ENCODE measurements at places on chromosomes 6 and 20. TPM values are rescaled to one million over a fixed set of nuclear protein-coding genes. Genes with fewer than 3 reads are reported as not detected.

The TBC1D22B gene
- 9.8 TPM for total RNA-seq

The TMC2 gene
- total RNA-seq: not detected

The GHRH gene
- total RNA-seq: not detected

The DSP gene
- total RNA-seq: 80.1 TPM

The TNF gene
- 13.9 TPM for total RNA-seq

The TREML2 gene
- total RNA-seq: 0.07 TPM

The MAD2L1BP gene
- total RNA-seq: 60.3 TPM

The PNLDC1 gene
- not detected for total RNA-seq

The BPIFA1 gene
- not detected for total RNA-seq

The TMEM217 gene
- 0.80 TPM for total RNA-seq

The PDE10A gene
- 6.9 TPM for total RNA-seq

The OR2H2 gene
- total RNA-seq: not detected

DNA sequence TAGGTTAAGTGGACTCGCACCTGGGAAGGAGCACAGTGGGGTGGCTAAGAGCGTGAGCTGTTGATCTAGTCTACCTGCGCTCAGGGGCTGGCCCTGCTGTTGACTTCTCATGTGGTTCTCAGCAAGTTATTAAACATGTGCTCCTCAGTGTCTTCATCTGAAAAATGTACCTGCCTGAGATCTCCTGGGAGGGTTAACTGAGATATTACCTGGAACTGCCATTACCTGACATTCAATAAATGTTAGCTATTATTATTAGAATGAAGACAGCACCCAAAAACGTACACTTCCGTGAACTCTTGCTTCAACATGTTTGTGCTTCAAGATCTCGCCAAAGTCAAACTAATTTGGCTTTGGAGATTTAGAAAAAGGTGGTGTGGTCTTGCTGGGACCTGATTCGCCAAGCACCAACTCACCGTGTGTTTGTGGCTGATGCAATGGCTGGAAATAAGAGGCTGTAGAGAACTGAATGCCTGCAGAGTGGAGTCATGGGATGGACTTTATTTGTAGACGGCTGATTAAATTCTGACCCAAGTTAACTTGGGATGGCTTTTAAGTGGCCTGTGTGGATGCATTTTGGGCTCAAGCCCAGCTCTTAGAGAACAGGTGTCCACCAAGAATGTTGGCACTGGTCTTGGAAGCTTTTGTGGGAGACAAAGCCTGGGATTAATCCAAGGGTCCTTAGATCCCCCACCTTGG, 692.9 kb downstream of the QKI start:
- no peak for DNase-seq

DNA sequence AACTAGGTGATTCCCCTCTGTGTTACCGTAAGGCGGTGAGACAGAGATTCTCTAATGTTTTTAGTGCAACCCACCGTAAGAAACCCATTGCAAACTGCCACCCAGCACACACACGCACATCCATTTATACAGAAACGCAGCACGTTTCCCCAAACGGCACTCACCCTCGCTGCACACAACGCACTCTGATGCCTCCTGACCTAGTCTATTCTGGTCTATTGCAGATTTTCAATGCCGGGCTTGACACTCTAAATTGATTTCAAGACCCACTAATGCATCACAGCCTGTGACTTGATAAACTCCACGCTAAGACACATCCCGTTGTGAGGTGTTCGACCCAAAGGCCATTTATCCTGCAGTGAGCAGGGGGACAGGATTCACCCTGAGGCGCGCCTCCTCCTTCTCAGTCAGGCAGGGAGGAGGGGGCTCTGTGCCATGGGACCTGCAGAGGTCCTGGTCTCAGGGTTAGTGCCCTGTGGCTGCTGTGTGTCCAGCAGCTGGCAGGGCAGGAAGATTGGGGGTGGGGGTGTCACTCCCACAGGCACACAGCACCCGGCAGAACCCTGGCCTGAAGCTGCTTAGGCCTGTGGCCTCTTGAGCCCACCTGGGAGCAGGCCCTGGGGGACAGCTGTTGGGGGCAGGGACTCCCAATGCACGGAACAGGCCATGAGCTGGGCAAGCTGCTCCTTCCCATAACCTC, 335.6 kb downstream of the PREX1 start:
- no peak for DNase-seq

DNA sequence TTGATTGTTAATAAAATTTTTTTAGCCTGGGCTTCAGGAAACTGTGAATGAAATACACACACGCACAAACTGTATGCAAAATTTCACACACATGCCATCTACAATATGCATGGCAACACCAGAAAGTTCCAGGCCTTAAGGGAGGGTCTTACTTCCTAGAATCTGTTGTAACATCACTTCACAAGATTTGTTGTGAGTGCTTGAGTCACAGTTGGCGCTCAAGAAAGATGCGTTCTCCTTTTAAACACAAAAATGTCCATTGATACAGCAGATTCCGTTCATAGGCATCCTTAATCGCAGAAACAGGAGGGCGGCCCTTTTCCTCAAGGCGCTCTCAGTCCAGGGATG, 485 bp upstream of the RTF2 start:
- DNase-seq: no peak

DNA sequence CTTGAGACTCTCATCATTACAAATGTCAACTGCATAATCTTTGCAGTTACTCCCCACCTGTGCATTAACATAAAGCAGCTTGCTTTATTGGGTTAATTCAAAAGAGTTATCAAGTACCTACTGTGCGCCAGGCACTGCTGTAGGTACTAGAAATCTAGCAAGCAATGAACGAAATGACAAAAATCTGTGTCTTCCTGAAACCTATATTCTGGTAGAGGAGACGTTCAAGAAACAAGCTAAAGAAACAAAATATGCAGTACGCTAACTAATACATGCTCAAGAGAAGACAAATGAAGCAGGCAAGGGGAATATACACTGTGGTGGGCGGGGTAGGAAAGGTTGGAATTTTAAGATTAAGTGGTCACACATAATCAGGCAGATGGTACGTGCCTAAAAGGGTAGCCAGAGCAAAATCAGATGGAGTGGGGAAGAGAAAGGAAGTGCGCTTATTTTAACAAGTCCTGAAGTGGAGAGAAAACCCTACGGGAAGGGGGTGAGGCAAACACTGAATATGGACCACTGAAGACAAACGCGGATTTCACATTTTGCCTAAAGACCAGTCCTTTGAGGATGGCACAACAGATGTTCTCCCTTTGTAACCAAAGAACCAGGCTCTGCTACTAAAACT, 1.2 kb downstream of the ELOVL2 start:
- DNase-seq: no peak

DNA sequence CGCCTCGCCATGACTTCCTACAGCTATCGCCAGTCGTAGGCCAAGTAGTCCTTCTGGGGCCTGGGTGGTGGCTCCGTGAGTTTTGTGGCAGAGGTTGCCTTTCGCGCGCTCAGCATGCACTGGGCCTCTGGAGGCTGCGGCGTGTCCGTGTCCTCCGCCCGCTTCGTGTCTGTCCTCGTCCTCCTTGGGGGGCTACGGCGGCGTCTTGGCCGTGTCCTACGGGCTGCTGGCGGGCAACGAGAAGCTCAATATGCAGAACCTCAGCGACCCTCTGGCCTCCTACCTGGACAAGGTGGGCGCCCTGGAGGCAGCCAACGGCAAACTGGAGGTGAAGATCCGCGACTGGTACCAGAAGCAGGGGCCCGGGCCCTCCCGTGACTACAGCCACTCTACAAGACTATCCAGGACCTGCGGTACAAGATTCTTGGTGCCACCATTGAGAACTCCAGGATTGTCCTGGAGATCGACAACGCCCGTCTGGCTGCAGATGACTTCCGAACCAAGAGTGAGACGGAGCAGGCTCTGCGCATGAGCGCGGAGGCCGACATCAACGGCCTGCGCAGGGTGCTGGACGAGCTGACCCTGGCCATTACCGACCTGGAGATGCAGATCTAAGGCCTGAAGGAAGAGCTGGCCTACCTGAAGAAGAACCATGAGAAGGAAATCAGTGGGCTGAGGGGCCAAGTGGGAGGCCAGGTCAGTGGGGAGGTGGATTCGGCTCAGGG, 296.3 kb downstream of the OGFRL1 start:
- DNase-seq: no peak

- DNase-seq: no peak
Measured at GRCh38 chr6:78580923-78581322, 286.4 kb upstream of the IRAK1BP1 start.

GRCh38 chr20:35849706-35850105, 77.9 kb downstream of the PHF20 start:
- DNase-seq: no peak

DNA sequence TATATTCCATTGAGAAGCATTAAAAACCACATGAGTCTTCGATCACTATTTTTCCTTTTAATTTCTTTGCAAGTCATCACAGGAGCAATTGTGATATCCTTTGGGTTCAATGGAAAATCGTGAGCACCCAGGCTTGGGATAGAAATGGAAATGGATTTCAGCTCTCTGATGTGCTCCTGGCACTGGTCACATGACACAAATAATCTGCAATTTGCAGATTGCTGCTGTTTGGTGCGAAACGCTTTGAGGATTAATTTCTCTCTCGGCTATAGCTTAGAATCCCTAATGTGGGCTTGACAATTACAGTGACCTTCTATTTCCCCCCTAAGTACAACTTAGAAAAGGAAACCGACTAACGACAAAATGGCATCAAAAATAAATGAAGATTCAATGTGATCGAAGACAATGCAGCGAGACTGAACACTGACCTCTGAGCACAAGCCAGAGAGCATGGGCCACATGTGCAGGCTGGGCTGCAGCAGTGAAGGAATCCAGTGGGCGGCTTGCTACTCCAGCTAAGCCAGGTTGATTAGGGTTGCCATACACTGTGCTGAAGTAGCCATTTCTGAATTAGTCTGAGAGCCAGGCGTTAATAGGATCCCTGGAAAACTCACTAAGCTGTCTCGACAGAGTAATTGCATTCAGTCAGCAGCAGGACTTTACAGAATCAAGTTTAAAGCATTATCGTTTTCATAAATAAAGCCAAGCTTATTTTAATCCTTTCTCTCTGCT, 301.8 kb upstream of the AGPAT4 start:
- DNase-seq: no peak

DNA sequence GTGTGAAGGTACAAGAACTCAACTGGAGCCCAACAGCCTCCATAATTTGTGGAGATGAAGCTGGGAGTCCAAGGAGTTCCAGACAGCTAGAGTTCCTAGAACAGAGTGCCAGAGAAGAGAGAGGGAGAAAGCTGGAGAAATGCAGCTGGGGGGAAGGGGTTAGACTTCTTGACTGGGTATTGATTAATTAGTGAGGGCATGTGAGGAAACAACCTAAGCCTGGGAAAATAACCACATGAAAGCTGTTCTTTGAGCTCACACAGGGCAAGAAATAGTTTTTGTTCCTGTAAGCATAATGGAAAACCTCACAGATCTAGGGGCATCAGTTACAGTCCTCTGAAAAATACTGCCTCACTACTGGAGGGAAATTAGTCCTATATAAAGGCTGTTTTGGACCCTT, 230.5 kb upstream of the FKBP1C start:
- DNase-seq: no peak

GRCh38 chr6:138194287-138194686, 24.0 kb downstream of the PBOV1 start:
- DNase-seq: no peak

DNA sequence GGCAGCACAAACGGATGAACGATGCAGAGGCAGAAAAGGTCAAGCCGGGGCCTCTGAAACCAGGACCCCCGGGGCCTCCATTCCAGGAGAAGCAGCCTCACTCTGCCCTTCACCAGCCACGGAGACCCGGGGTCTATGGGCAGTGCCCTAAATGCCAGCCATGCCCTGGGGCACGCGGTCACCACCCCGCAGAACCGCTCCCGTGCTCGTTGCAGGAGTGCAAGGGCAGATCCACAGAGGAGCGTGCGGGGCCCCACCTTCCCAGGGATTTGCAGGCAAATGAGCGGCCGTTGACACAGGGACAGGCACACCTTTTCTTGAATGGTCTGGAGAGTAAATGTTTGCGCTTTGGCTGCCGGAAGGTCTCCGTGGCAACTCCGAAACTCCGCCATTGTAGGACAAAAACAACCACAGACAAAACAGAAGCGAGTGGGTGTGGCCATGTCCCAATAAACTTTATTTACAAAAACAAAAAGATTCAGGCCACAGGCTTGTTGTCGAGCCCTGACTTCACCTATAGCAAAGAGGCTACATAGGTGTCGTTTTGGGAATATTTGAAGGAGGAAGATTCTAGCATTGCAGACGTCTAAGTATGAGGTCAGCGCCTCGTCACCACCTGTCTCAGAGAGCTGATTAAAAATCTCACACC, 163.3 kb downstream of the TAF4 start:
- DNase-seq: no peak

DNA sequence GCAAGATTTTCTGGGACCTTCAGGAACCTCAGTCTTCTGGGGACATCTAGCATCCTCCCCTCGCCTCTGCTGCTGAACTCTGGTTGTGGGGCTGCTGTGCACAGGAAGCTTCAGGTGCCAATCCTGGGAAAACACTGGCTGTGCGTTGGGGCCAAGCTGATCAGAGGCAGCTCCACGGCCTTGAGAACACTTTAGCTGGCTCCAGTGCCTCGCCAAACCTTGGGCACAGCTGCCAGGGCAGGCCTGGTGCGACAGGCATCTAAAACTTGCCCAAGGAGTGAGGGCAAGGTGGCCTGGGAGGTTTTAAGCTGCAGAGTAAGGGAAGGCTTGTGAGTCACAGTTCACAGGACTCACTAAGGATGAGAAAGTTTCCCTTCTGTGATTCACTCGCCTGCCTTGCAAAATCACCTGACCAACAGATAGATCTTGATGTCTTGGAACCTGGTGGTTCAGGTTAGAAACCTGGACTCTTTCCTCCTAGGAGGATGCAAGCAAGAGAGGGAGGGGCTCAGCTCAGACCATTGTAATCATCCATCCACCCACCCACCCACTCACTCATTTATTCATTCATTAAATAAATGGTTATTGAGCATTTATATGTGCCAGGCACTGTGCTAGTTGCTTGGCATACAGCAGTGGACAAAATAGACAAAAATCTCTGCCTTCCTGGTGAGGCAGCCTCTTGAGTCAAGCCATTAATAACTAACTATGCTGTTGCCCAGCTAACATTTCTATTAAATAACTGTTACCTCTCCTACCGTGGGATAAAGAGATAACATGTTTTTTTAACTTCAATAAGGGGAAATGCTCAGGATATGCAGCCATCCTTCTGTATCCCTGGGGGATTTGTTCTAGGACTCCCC, 2.5 kb upstream of the SPATS1 start:
- peak; percentile 87 for DNase-seq

- no peak for DNase-seq
Measured at GRCh38 chr6:53691667-53692133, 26.1 kb upstream of the KLHL31 start.

GRCh38 chr20:2673453-2673852, 9.4 kb upstream of the IDH3B start:
- DNase-seq: no peak

DNA sequence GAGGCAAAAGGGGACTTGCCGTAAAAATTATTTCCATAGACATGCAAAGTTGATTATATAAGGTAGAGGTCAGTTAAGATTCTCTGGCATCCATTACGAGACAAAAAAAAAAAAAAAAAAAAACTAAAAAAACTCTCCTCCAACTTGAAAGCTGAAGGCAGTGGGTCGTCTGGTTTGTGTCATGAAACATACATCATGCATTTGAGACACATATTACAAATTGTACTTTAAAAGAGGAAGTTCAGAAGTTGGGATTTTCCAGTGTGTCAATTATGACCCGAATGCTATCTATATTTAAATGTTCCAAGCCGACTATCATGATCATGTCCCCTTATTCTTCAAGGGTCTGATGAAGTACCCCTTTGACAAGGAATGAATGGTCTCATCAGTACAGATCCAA, 125.1 kb downstream of the ZNF217 start:
- DNase-seq: no peak

GRCh38 chr6:34316431-34317171, 67.8 kb upstream of the SMIM29 start:
- no peak for DNase-seq

- no peak for DNase-seq
Measured at GRCh38 chr6:88629838-88630494, 333.5 kb downstream of the RNGTT start.

- DNase-seq: no peak
Measured at GRCh38 chr6:156587071-156587470, 190.1 kb upstream of the ARID1B start.

Data from epithelial cell of proximal tubule (primary cell).